ENCODE measurements at places on chromosomes 1 and 21. TPM values are rescaled to one million over a fixed set of nuclear protein-coding genes. Genes with fewer than 3 reads are reported as not detected.

TRNP1 gene
- 6.2 TPM for total RNA-seq

SLC30A2 gene
- total RNA-seq: 1.1 TPM

POU2F1 gene
- total RNA-seq: 6.7 TPM

MARK1 gene
- 3.8 TPM for total RNA-seq

ZNF648 gene
- not detected for total RNA-seq

GBP7 gene
- total RNA-seq: 0.27 TPM

DNA sequence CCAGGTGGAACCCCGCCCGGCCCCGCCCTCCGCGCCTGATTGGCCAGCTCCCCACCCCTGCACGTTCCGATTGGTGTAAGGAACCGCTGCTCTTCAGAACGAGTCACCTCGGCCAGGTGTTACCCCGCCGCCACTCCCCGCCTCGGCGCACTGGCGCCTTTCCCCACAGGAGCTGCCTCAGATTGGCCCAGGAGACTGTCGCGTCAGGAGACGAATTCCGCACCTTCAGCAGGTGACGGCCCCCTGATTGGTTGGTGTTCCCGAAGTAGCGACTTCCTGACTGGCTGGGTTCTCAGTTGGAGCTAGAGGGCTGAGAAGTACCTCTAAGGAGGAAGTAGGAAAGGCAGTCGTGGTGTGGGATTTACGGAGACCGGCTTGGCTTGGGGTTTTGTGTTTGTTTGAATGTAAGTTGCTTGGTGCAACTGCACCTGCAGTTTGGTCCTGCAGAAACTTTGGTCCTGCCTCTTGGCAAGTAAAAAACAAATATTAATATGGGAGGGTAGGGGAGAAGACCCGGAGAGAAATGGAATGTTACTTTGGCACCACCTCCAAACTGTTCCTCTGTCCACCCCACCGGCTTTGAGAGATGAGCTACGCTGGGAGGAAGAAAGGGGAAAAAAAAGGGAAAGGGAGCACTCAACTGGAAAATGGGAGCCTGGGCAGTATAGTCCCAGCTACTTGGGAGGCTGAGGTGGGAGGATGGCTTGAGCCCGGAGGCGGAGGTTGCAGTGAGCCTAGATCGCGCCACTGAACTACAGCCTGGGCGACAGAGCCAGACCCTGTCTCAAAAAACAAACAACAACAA is 415 bp upstream of the F11R start:
- H3K27me3 ChIP-seq: no peaks in the 10 kb centered on the region
- H3K4me3 ChIP-seq: peak overlapping the region; percentile 41
- peaks cover 35% of the 10 kb centered on the region for H3K4me1 ChIP-seq

- no peak overlapping the region for H3K27ac ChIP-seq
- no peaks in the 10 kb centered on the region for H3K27me3 ChIP-seq
- no peak overlapping the region for H3K4me3 ChIP-seq
- no peak for DNase-seq
- H3K4me1 ChIP-seq: no peaks in the 10 kb centered on the region
- no peaks in the 10 kb centered on the region for H3K36me3 ChIP-seq
Observed at GRCh38 chr1:161817176-161817730, 51.1 kb downstream of the ATF6 start.

DNA sequence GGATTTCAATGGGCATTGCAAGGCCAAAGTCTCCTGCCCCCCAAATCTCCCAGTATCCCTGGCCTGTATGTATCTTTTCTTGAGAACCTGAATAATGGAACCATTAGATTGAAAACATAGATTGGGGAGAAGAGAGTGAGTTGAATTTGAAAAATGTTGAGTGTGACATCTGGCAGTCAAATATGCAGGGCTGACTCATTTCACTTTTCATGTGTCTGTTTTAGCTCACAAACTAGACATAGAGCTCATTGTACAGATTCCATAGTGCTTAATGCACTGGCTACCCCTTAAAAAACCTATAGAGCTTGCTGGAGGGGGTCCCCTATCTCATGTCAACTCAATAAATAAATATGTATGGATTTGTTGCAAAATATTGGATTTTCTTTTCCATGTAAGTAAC is 30.8 kb downstream of the DDR2 start:
- H3K36me3 ChIP-seq: no peaks in the 10 kb centered on the region
- H3K27me3 ChIP-seq: no peaks in the 10 kb centered on the region
- H3K4me1 ChIP-seq: peaks cover 25% of the 10 kb centered on the region

- no peak overlapping the region for H3K4me3 ChIP-seq
- no peaks in the 10 kb centered on the region for H3K27me3 ChIP-seq
- DNase-seq: no peak
- H3K4me1 ChIP-seq: no peaks in the 10 kb centered on the region
- no peaks in the 10 kb centered on the region for H3K36me3 ChIP-seq
Observed at GRCh38 chr1:35069746-35070145, 9.4 kb upstream of the ZMYM1 start.

GRCh38 chr1:20770314-20771087 is 16.6 kb downstream of the HP1BP3 start:
- H3K27me3 ChIP-seq: no peaks in the 10 kb centered on the region
- no peak for DNase-seq
- H3K36me3 ChIP-seq: peaks cover 99% of the 10 kb centered on the region
- H3K4me1 ChIP-seq: peaks cover 2% of the 10 kb centered on the region
- H3K4me3 ChIP-seq: no peak overlapping the region

GRCh38 chr1:172394141-172394751 is 26.2 kb upstream of the C1orf105 start:
- H3K36me3 ChIP-seq: no peaks in the 10 kb centered on the region
- peak overlapping the region; percentile 43 for H3K27ac ChIP-seq
- H3K4me3 ChIP-seq: no peak overlapping the region
- H3K27me3 ChIP-seq: no peaks in the 10 kb centered on the region

DNA sequence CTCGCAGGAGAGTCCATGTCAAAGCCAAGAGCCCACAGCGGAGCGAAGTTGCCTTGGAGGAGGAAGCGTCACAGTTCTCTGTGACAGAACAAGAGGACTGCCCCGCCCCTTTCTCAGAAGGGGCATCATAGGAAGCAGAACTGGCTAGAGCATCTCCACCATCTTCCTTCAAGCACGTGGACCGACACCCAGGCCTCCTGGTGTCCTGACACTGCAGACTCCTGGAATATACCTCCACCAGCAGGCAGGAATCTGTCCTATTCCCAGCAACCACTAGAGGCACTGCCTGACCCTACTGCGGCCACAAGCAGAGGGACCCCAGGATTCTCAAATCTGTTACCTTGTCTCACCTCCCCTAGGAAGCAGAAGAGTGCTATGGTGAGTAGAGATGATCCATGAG is 37.8 kb downstream of the GPA33 start:
- DNase-seq: no peak
- H3K27me3 ChIP-seq: no peaks in the 10 kb centered on the region
- no peak overlapping the region for H3K27ac ChIP-seq
- H3K4me3 ChIP-seq: no peak overlapping the region

DNA sequence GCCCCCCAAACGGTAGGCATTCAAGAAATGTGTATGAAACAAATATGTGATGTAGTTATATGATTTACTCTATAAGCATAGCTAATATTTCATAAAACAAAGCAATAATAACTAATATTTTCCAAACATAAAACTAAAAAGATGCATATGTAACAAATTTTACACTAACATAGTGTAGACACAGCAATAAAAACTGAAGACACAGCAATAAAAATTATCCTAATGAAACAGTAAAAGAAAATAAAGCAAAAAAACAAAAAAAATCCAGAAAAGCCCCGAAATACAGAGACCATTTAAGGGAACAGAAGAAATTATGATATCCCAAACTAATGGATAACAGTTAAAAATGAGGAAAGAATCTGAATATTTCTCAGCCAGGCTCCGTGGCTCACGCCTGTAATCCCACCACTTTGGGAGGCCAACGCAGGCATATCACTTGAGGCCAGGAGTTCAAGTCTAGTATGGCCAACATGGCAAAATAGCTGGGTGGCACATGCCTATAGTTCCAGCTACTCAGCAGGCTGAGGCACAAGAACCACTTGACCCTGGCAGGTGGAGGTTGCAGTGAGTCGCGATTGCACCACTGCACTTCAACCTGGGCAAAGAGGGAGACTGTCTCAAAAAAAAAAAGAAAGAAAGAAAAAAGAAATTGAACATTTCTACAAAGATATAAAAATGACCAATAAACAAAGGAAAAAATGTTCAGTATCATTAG is 38.2 kb upstream of the PSMG1 start:
- peaks cover 41% of the 10 kb centered on the region for H3K36me3 ChIP-seq
- no peak overlapping the region for H3K27ac ChIP-seq
- DNase-seq: no peak
- H3K4me3 ChIP-seq: no peak overlapping the region

- H3K4me3 ChIP-seq: no peak overlapping the region
- H3K27me3 ChIP-seq: peaks cover 4% of the 10 kb centered on the region
- no peaks in the 10 kb centered on the region for H3K36me3 ChIP-seq
- DNase-seq: no peak
- no peaks in the 10 kb centered on the region for H3K4me1 ChIP-seq
- H3K27ac ChIP-seq: no peak overlapping the region
Observed at GRCh38 chr1:240701412-240701811, 89.5 kb upstream of the GREM2 start.

GRCh38 chr1:170267317-170267716 is 121.6 kb downstream of the NTMT2 start:
- no peaks in the 10 kb centered on the region for H3K27me3 ChIP-seq
- H3K4me3 ChIP-seq: no peak overlapping the region
- H3K27ac ChIP-seq: no peak overlapping the region

DNA sequence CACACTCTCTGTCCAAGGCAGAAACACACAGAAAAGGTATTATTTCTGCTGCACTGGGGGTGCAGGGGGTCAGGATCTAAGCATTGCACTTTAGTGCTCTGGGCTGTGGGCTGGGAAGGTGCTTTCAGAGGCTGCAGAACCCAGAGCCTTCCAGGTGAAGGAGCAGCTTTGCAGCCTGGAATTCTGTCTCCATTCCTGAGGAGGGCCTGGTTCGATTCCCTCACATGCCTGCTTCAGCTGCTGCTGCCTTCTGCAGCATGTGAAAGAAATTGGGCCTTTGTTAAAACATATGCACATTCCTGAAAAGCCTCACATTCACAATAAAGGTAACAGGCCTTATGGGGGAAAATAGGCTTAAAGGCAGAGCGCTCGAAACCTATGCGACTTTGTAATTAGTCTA is 35.9 kb downstream of the VTCN1 start:
- no peak overlapping the region for H3K4me3 ChIP-seq
- no peaks in the 10 kb centered on the region for H3K27me3 ChIP-seq
- no peaks in the 10 kb centered on the region for H3K4me1 ChIP-seq
- H3K27ac ChIP-seq: no peak overlapping the region
- no peaks in the 10 kb centered on the region for H3K36me3 ChIP-seq

- no peak for DNase-seq
- no peak overlapping the region for H3K27ac ChIP-seq
- peaks cover 8% of the 10 kb centered on the region for H3K4me1 ChIP-seq
- no peaks in the 10 kb centered on the region for H3K36me3 ChIP-seq
- no peaks in the 10 kb centered on the region for H3K27me3 ChIP-seq
Observed at GRCh38 chr1:178361847-178362246, 134.9 kb downstream of the CLEC20A start.

GRCh38 chr1:172883844-172884243 is 166.9 kb downstream of the TNFSF18 start:
- H3K36me3 ChIP-seq: no peaks in the 10 kb centered on the region
- no peak overlapping the region for H3K4me3 ChIP-seq
- no peak for DNase-seq
- peaks cover 5% of the 10 kb centered on the region for H3K27me3 ChIP-seq
- no peak overlapping the region for H3K27ac ChIP-seq
- no peaks in the 10 kb centered on the region for H3K4me1 ChIP-seq

GRCh38 chr1:226712742-226713419 is 26.2 kb downstream of the ITPKB start:
- no peak overlapping the region for H3K4me3 ChIP-seq
- H3K4me1 ChIP-seq: no peaks in the 10 kb centered on the region
- no peaks in the 10 kb centered on the region for H3K27me3 ChIP-seq
- no peaks in the 10 kb centered on the region for H3K36me3 ChIP-seq

DNA sequence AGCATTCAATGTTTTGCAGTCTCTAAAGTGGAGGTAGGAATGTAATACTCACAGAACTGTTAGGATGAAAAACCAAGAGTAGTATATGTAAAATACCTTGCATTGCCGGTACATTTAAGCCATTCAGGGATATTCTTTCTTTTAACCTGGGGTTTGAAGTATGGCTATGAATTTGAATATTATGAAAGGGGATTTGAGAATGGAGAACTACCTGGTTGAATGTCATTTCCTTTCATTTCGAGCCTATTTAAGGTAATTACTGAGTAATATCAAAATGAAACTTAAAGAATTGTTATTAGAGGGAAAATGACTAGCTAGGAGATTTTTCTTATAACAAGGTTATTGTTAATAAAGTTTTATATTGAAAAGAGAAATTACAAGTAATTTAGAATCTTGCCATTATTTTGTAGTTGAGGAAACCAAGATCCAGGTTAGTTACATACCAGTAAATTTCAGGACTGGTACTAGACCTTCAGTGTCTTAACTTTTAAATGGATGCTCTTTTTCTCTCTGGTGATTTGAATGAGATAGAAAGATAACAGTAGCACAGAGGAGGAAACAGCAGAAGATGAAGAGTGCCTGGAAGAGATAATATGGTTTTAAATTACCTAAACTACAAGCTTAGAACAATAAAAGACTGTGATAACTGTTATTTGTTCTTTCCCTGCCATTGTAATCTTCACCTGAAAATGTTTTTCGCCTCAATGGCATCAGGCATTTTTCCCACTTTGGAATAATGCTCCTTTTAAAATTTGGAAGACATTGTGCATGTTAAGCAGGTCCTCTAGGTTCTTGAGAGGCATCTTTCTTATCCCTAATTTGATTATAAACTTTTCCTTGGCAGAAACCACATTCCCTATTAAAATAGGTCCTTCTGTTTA is 103.2 kb downstream of the PKN2 start:
- H3K27me3 ChIP-seq: no peaks in the 10 kb centered on the region
- peaks cover 12% of the 10 kb centered on the region for H3K36me3 ChIP-seq
- DNase-seq: no peak
- no peak overlapping the region for H3K27ac ChIP-seq
- H3K4me1 ChIP-seq: no peaks in the 10 kb centered on the region
- no peak overlapping the region for H3K4me3 ChIP-seq

- no peak overlapping the region for H3K4me3 ChIP-seq
- no peak for DNase-seq
- no peaks in the 10 kb centered on the region for H3K4me1 ChIP-seq
- no peak overlapping the region for H3K27ac ChIP-seq
- no peaks in the 10 kb centered on the region for H3K36me3 ChIP-seq
- H3K27me3 ChIP-seq: no peaks in the 10 kb centered on the region
Observed at GRCh38 chr1:65514041-65514440, 93.6 kb downstream of the LEPR start.
